ENCODE measurements at places on chromosomes 3 and 15. TPM values are rescaled to one million over a fixed set of nuclear protein-coding genes. Genes with fewer than 3 reads are reported as not detected.

DNA sequence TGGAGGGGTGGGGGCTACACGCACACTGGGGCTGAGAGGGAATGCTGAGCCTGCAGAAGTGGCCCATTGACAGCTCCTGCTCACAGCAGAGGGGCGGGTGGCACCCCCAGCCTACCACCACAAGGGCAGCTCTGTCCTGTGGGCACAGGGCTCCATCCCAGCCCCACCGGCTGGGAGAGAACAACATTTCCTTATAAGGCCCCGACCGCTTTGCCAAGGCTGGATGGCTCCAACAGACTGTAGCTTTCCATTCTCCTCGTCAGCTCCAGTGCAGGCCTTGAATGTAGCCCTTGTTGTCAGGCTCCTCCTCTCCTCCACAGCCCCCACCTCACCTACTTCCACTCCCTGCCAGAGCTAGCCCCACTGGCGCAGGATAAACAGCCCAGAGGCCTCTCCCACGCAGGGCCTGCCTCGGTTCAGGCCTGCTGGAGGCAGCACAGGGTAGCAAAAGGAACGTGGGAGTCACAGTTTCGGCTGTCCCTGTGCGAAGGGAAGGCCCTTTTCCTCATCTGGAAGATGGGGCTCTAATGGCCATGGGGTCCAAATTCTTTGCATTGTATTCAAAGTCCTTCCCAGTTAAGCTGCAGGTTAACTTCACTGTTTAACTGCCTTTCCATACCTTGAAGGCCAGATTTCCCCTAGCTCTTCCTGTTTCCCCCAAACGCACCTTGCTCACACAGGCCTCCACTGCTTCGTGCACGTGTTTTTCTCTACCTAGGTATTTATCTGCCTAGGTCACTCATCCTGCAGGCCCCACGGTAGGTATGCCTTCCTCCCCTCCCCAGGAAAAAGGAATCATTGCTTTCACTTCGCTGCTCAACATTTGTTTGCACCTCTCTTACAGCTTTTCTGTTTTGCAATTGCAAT is 101.6 kb upstream of the LPP start:
- peak; percentile 91 for DNase-seq

GRCh38 chr3:190125436-190126068 is 4.9 kb upstream of the P3H2 start:
- no peak for DNase-seq

- no peak for DNase-seq
These were observed 43.0 kb upstream of the CACNA2D3 start for GRCh38 chr3:54079314-54079713.

DNA sequence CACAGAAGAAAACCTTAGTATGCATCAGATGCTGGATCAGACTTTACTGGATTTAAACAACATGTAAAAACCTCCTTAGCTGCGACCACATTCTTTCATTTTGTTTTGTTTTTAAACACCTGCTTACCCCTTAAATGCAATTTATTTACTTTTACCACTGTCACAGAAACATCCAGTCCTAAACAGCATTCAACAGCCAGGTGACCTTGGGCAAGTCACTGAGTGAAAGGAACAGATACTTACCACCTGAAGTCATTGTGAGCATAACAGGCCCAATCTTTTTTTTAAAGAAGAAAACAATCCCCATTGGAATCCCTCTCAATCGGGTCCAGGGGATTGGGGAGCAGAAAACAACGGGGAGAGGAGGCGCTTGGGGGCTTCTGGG is 390 bp downstream of the STARD5 start:
- DNase-seq: no peak

DNA sequence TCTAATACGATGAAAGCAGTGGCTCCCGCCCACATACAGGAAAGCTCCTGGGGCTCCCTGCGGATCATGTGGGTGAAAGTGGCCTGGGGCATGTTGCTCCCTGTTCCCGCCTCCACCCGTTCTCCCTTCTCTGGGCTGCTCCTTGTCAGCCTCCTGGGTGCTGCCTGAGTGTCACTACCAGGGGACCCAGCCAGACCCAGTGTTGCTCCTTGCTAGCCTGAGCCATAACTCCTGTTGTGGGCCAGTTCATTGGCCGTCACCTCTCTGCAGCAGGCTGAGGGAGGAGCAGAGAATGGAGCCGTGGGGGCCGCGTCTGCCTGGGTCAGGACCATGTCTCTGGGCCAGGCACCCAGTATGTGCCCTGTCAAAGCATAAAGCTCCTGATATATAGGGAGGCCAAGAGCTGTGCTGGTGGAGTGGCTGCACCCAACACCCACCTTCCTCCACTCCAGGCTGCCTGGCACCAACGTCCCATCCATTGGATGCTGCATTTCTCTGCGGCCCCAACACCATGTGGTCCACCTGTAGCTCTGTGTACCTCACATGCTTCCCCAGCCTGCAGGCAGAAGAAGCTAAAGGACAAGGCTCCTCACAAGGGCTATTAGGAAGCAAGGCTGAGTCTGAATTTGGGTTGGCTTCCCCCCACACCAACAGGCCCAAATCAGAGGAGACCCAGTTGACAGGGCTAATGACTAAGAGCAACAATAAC is 40.5 kb downstream of the KLF13 start:
- DNase-seq: peak; percentile 70

DNA sequence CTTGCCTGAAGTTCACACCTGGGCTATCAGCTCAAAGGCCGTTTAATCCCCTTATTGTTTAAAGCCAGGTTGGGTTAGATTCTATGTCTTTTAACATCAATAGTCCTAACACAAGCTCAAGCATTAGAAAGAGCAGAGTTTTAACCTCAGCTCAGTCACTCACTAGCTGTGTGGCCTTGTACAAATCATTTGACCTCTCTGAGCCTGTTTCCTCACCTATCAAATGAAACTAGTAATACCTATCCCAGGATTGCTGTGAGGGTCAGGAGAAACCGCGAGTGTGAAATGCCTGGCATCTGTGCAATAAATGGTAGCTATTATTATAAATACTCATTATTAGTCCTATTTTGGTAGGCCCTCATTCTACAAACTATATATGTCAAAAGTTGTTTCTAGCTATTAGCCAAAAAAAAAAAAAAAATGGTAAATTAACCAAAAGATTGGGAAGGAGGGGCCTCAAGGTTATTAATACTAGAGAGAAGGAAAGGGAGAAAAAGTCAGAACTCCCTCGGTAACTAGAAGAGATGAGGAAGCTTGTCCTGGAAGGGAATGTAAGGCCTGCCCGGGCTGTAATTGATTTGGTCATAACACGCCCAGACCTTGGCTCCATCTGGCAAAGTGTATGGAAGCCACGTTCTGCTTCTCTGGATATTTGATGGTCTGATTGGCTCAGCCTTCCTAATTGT is 510.5 kb upstream of the PROK2 start:
- DNase-seq: no peak

GRCh38 chr3:42056840-42057239 is 34.3 kb upstream of the TRAK1 start:
- no peak for DNase-seq

DNA sequence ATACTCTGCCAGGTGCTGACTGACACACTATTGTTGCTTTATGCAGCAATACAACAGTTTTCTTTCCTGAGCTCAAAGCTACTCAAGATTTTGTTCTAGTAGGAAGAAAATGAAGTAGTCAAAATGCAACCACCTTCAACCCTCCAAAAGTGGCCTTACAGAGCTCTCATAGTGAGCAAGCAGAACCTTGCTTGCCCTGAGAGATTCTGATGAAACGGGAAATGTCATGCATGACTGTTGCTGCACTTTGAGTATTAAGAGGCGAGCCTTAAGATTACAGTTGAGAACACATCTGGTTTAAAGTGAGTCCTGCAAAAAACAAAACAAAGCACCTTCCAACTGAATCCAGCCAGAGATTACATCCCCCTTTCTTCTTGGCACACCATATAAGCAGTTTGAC is 29.7 kb downstream of the MINDY4B start:
- no peak for DNase-seq

- no peak for DNase-seq
These were observed 512.3 kb downstream of the MCTP2 start for GRCh38 chr15:94743668-94744067.

DNA sequence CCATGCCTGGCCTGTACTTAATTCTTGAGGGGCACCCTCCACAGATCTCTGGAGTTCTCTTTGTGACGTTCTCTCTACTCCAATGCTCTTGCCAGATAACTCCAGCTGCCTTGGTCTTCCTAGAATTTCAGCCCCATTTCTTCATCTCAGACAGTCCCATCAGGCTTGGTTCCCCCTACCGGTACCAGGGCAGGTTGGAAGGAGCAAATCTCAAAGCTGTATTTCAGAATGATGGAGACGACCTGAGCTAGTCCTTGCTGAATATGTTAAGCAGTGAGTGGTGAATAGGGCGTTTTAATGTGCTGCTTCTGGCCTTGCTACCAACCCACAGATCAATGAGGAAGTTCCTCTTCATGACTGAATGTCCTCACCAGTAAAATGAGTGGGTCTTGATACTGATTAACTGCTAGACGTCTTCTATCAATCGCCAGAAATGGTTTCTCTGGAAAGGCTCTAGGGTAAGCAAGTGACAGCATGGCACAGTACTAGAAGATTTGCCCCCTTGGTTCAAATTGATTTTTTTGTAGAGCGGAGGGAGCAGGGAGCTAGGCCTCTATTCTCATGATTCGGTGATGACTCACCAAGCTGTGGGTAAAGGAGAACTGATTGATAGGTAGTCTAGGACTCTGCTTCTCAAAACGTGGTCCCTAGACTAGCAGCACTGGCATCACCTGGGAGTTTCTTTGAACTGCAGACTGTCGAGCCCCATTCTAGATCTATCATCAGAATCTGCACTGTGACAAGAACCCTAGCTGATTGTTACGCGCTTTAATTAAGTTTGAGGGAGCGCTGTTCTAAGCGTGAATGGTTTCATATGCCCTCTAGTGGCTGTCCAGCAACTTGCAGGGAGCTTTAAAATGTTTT is 67.8 kb downstream of the UBP1 start:
- no peak for DNase-seq

- no peak for DNase-seq
These were observed 18.6 kb downstream of the FAM174B start for GRCh38 chr15:92636908-92637481.

- DNase-seq: no peak
These were observed 211.4 kb downstream of the RPLP1 start for GRCh38 chr15:69663982-69664381.

DNA sequence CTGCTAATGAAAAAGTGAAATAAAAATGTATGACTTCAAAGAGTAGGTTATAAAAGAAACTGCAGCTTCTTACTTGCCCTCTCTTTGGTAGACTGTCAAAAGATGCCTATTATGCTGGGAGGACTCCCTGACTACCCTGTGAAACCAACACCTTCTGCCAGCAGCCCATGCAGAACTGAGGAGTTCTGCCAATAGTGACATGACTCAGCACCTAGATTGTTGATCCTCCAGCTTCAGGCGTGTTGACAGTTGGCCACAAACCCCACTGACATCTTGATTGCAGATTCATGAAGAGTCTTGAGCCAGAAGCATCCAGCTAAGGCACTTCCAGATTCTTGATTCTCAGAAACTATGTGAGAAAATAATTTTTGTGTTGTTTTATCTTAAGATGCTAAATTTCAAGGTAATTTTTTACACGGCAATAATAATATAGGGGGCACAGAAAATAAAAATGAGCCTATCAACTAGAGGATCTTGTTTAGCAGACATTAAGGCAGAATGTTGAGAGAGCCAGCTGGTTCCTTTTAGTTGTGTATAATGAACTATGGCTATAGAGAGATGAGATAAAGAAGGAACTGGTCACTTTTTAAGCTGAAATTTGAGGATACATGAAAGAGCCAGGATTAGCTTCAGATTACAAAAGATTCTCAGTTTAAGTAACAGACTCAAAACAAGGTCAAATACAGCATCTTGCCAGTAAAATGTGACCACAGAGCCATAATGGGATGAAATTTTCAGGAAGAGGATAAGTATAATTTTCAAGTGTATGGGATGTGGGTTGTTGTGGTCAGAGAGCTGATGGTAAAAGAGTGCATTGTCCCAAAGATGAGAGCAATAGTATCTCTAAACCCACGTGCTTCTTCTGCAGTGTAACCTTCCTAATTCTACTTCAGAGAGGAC is 588.7 kb upstream of the CBLB start:
- DNase-seq: peak; percentile 57

DNA sequence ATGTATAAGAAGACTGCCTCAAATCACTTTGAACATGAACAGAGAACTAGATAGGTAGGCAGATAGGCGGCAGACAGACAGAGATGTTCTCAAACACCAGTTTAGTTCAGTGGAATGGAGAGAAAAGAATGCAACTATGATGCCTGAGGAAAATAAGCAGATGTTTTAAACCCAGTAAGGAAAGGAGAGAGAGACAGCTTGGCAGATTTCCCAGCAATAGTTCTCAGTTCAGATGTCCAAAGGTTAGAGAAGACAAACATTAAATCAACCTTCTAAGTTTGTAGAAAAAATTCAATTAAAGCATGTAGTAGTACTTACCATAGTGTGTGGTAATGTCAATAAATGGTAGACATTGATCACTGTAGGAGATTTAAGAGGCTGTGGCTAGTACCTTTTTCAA is 209.6 kb upstream of the PFN2 start:
- no peak for DNase-seq

GRCh38 chr15:44636976-44637375 is 26.5 kb downstream of the SPG11 start:
- no peak for DNase-seq

Gene PRR23E
- total RNA-seq: not detected

Gene REC114
- total RNA-seq: not detected

Gene ARNT2
- 10.1 TPM for total RNA-seq

Gene ECT2
- total RNA-seq: 3.0 TPM

Gene CSPG4
- total RNA-seq: 15.8 TPM

Gene CYP11A1
- 3.5 TPM for total RNA-seq

Gene XIRP1
- total RNA-seq: 2,126 TPM

Gene ABTB1
- 31.6 TPM for total RNA-seq
